ENCODE measurements at places on chromosomes 5 and 9. TPM values are rescaled to one million over a fixed set of nuclear protein-coding genes. Genes with fewer than 3 reads are reported as not detected.

DNA sequence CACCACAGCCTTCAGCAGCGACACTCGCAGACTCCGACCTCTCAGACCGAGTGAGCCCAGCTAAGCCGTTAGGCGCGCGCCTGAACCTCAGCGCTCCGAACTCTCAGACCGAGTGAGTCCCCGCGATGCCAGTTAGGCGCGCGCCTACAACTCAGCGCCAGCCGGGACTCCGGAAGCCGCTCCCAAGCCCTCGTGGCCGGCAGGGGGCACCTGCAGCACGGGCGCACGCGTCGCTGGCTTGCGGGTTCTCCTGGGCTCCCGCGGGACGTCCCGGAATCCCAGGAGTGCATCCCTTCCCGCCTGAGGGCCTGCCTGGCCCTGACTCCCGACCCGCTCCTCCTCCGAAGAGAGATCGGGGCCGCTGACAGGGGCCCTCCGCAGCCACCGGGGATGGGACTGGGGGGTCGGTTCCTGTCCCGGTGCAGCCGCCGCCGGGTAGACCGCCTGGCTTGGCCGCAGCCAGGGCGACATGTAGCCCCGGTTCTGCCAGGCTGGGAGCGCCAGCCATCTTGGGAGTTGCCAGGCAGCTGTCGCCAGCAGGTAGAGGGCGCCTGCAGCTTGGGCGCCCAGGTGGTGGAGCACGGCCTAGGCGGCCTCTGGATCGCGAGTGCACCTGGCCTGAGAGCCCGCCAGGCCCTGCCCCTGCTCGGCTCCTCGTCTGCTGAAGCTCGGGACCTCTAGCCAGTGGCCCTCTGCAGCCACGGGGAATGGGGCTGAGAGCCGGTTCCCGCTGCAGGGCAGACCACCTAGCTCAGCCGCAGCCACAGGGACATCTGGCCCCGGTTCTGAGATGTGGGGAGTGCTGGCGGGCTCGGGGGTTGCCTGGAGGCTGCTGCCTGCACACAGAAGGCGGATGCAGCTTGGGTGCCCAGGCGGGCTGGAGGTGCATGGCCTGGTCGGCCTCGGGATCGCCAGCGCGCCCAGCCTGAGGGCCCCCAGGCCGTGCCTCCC, at the start of gene ANKRD18A:
ANKRD18A (minus strand) TSS at position 114 of the 951 bp plus-strand sequence. CDS start 311 bp downstream, outside the sequence.
- peaks cover 19% of the 10 kb centered on the region for H3K27me3 ChIP-seq
- no peak within 1 kb of the TSS for H3K27ac ChIP-seq
- no peaks in the 10 kb centered on the region for H3K36me3 ChIP-seq
- H3K4me3 ChIP-seq: peak within 1 kb of the TSS; percentile 61

DNA sequence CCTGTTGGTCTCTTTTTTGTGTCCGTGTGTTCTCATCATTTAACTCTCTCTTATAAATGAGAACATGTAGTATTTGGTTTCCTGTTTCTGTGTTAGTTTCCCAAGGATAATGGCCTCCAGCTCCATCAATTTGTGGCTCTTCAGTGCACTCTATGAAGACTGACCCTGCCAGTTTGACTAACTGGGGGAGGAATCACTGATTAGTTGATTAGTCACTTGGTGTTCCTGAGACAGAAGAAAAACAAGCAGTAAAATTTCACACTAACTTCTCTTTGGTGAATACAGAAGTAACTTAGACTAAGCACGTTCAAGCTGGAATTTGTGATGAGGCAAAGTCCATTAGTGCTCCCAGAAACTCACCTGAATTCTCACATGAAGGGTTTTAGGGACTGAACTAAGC, 495.8 kb upstream of the RORB start:
- H3K4me3 ChIP-seq: no peak overlapping the region
- no peaks in the 10 kb centered on the region for H3K36me3 ChIP-seq
- no peak overlapping the region for H3K27ac ChIP-seq
- H3K4me1 ChIP-seq: no peaks in the 10 kb centered on the region
- no peak for DNase-seq
- no peaks in the 10 kb centered on the region for H3K27me3 ChIP-seq

DNA sequence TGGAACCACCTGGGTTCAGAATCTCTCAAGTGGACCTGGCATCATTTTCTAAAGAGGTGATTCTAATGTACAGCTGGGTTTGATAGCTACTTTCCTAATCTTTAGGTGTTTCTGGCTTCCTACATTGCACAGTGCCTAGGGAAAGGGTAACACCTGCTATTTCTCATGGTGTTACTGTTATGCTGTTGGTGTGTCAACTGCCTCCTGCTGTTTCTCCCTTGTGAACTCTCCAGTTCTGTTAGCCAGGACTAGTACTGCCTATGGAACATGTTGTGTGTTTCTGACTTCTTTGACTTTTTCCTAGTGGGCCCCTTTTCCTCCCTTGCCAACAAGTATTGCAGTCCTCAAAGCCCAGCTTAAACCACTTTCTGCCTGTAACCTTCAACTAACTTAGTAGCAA, 5.5 kb downstream of the ARHGEF28 start:
- H3K4me1 ChIP-seq: peaks cover 2% of the 10 kb centered on the region
- no peaks in the 10 kb centered on the region for H3K36me3 ChIP-seq
- H3K27me3 ChIP-seq: no peaks in the 10 kb centered on the region
- no peak overlapping the region for H3K4me3 ChIP-seq

- no peak overlapping the region for H3K4me3 ChIP-seq
- no peaks in the 10 kb centered on the region for H3K4me1 ChIP-seq
- H3K27me3 ChIP-seq: no peaks in the 10 kb centered on the region
Observed at GRCh38 chr5:100043475-100043874, 491.7 kb upstream of the FAM174A start.

DNA sequence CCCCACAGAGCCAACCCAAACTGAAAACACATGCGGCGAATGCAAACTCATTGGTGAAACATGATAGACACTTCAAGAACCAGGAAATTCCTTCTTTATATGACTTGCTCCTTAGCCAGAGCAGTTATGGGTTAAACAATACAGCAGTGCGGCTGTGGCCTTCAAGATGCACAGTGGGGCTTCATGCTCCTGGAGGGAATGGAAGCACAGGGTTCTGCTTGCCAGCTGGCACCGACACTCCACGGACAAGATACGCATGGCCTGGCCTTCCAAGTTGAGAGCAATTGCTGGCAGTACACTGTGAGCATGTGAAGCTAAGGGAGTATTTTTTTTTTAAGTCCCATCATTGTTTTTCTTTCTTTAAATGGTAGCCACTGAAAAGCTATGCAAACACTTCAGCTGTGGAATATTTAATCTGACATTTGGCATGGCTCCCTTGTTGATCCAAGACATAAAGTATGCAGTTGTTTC, 451.6 kb upstream of the CD180 start:
- peak; percentile 79 for DNase-seq
- no peaks in the 10 kb centered on the region for H3K27me3 ChIP-seq
- peak overlapping the region; percentile 63 for H3K27ac ChIP-seq

DNA sequence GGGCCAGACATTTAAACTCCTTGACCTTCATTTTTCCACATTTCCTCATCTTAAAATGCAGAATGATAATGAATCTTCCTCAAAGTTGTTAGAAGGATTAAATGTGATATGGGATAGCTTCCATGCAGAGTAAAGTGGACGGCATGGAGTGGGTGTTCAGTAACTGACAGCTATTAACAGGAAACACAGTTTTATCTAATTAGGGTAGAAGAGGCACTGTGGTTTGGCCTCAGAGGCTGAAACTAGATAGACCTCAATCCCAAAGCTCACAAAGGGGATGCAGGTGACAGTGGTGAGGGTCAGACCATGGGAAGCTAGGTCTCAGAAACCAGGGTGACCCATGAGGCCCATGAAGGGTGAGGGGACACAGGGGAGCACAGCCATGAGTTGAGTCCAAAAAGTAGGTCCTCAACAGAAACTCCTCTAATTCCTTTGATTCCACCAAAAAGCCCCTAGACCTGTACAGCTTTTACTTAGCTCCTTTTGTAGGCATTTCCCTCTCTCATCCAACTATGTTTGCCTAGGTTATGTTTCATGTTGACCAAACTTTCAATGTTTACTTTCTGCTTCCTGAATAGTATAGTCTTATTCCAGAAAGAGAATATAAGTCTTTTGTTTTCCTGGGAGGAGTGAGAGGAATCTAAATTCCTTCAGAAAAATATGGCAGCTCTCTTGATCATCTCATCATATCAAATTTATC, 27.9 kb upstream of the GLDC start:
- no peak overlapping the region for H3K27ac ChIP-seq
- no peaks in the 10 kb centered on the region for H3K36me3 ChIP-seq
- no peak for DNase-seq
- no peaks in the 10 kb centered on the region for H3K4me1 ChIP-seq
- H3K4me3 ChIP-seq: no peak overlapping the region
- H3K27me3 ChIP-seq: no peaks in the 10 kb centered on the region

- no peaks in the 10 kb centered on the region for H3K27me3 ChIP-seq
- no peaks in the 10 kb centered on the region for H3K36me3 ChIP-seq
- H3K4me3 ChIP-seq: no peak overlapping the region
- DNase-seq: no peak
Observed at GRCh38 chr5:39209924-39210323, 9.4 kb downstream of the FYB1 start.

GRCh38 chr9:28981711-28982110, 1408.4 kb upstream of the C9orf72 start:
- no peak overlapping the region for H3K27ac ChIP-seq
- DNase-seq: no peak
- no peaks in the 10 kb centered on the region for H3K4me1 ChIP-seq
- H3K27me3 ChIP-seq: no peaks in the 10 kb centered on the region
- no peaks in the 10 kb centered on the region for H3K36me3 ChIP-seq

CDC23 gene
- total RNA-seq: 13.2 TPM

CCL27 gene
- total RNA-seq: 9.3 TPM

ARID3C gene
- total RNA-seq: not detected

Measured in ascending aorta (tissue), 2 donors.